ENCODE measurements at places on chromosomes 3 and 15.
A peak's percentile ranks its signal among the peaks of the same experiment; 100 is the strongest.

DNA sequence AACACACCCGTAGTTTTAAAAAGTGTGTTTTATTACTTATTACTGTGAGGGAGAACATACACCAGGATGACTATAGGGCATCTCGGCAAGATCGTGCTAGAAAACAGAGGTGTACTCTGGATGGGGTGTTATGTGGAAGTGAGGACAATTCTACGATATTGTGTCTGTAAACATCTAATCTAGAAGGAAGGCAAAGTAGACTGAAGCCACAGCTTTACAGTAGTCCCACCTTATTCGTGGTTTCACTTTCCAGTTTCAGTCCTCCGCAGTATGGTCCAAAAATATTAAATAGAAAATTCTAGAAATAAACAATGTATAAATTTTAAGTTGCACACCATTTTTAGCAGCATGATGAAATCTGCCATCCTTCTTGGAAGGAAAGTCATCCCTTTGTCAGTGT, 277.9 kb downstream of the UNC13C start:
- no peak for DNase-seq

- no peak for DNase-seq
These were observed 142.4 kb upstream of the IL12A start for GRCh38 chr3:159846255-159846654.

GRCh38 chr3:49871531-49872153, 1.9 kb upstream of the CAMKV start:
- DNase-seq = no peak

GRCh38 chr3:49346797-49347251, 7.0 kb upstream of the USP4 start:
- DNase-seq = no peak

- no peak for DNase-seq
These were observed 519.1 kb downstream of the FOXP1 start for GRCh38 chr3:71064291-71064955.

DNA sequence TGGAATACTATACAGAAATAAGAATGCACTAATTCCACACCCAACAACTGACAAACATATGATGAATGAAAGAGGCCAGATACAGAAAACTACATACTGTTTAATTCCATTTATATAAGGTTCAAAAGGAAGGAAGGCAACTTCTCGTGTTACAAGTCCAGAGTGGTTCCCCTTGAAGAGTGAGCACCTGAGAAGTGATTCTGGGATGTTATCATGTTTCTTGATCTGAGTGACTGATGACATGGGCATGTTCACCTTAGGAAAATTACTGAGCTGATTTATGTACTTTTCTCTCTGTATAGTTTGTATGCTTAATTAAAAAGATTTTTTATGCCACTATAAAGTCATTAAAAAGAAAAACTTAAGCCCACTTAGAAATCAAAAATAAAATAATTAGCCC, 13.6 kb downstream of the CCDC12 start:
- DNase-seq = no peak

DNA sequence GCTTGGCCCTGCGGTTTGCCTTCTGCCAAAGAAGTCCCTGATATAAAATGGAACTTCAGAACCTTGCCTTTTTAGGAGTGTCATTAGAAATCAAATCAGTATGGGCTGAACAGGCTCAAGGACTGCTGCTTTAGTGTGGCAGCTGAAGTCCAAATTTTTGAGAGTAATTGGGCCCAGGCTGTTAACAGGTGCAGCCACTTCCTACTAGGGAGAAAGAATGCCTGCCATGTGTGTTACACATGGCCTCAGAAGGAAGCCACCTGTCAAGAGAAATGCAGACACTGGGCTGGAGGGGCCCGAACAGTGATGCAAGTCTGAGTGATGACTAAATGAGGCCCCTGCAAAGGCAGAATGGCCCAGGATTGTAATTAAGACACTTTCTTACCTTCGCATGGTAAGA, 786.7 kb upstream of the CFAP20DC start:
- DNase-seq = no peak

DNA sequence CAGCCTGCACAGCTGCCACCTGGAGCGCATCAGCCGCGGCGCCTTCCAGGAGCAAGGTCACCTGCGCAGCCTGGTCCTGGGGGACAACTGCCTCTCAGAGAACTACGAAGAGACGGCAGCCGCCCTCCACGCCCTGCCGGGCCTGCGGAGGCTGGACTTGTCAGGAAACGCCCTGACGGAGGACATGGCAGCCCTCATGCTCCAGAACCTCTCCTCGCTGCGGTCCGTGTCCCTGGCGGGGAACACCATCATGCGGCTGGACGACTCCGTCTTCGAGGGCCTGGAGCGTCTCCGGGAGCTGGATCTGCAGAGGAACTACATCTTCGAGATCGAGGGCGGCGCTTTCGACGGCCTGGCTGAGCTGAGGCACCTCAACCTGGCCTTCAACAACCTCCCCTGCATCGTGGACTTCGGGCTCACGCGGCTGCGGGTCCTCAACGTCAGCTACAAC, 20.4 kb downstream of the NRROS start:
- no peak for DNase-seq

- no peak for DNase-seq
These were observed at the start of gene MAP4 for GRCh38 chr3:48016301-48016973. Gene MAP4, minus strand, starts transcription at chr3:48016416. Its CDS starts 17,556 bp downstream, at chr3:47998860.

DNA sequence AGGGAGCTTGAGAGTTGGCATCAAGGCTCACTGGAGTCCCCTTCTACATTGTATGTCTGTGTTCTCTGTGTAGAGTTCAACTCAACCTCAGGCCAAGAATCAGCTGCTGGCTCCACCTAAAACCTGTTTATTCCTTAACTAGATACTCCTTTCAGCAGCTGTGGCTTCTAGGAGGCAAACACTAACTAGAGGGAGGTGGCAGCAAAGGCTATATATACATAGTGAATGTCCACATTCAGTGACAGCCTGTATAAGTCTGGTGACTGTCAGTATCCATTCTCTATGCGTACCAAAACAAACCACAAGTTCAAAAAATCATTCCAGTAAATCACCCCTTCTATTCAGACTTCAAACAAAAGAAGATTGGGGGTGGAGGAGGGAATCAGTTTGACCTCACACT, 184.3 kb downstream of the CDIN1 start:
- DNase-seq = no peak

GRCh38 chr3:185796431-185797107, 28.3 kb downstream of the IGF2BP2 start:
- DNase-seq = no peak

GRCh38 chr15:73956743-73957135, 30.5 kb downstream of the LOXL1 start:
- DNase-seq = no peak

DNA sequence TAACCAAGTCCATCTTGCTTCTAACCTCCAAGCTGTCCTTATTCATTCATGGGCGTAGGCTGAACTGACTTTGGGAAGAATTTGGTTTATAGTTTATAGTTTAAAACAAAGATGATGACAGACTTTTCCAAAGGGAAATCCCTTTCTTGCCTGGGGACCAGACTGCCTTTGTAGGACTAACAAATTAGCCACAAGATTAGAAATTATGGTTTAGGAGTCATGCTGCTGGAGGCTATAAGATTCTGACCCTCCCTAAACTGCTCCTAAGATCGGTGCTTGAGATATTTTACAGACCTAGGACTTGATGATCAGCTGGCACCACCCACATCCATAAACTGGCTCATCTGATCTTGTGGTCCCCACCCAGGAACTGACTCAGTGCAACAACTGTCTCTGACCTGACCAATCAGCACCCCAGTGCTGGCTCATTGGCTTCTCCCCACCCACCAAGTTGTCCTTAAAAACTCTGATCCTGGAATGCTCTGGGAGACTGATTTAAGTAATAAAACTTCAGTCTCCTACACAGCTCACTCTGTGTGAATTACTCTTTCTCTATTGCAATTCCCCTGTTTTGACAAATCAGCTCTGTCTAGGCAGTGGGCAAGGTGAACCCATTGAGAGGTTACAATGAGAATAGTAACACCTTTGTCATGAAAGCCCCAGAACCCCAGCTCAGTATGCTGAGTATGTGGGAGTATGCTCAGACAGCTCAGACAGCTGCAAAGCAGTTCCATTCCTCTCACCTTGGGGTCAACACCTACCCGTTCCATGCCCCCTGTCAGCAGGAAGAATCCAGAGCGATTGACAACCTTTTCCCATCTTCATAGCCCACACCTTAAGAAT, 51.6 kb upstream of the C15orf39 start:
- no peak for DNase-seq

GRCh38 chr3:88589138-88589537, 439.4 kb downstream of the C3orf38 start:
- DNase-seq = no peak

GRCh38 chr3:74614107-74614967, at the start of gene CNTN3:
Gene CNTN3, minus strand, starts transcription at chr3:74614659. Its CDS starts 93,547 bp downstream, at chr3:74521112.
- DNase-seq = peak; percentile 21

- no peak for DNase-seq
These were observed 292.8 kb upstream of the ZNF717 start for GRCh38 chr3:76078101-76078500.

GRCh38 chr3:159232966-159233365, 431.1 kb downstream of the MFSD1 start:
- no peak for DNase-seq

- no peak for DNase-seq
These were observed 371.4 kb upstream of the CNTN4 start for GRCh38 chr3:1727242-1727641.

GRCh38 chr15:63029676-63030075, 12.9 kb upstream of the TPM1 start:
- DNase-seq = no peak

GRCh38 chr3:150675587-150675986, 28.1 kb downstream of the ERICH6 start:
- no peak for DNase-seq

DNA sequence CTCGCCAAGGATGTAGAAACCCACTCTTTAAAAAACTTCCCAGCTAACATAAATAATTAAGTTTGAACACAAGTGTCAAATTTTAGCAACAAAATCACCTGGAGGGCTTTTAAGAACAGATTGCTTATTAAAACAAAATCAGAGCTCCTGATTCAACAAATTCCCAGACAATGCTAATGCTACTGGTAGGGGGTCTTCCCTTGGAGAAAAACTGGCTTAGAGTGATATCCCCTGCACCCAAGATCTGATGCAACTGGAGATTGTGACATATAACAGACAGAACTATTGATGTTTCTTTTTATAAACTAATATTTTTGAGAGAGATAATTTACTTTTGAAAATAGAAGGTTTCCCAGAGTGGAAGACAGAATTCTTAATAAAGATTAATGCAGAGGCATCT, 19.9 kb downstream of the IGSF10 start:
- no peak for DNase-seq

GRCh38 chr3:136194409-136195257, 1.5 kb downstream of the MSL2 start:
- DNase-seq = peak; percentile 36

DNA sequence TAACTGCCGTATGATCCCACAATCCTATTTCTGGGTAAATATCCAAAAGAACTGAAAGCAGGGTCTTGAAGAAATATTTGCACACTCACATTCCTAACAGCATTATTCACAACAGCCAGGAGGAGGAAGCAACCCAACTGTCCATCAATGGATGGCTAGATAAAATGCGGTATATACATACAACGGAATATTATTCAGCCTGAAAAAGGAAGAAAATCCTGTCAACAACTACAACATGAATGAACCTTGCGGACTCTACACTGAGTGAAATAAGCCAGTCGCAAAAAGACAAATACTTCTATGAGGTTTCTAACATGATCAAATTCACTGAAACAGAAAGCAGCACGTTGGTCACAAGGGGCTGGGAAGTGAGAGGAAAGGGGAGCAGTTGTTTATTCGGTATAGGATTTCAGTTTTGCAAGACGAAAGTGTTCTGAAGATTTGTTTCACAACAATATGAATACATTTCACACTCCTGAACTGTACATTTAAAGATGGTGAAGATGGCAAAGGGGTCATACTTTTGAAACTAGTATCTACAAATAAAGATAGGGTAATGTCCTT, 6.2 kb downstream of the DLG1 start:
- no peak for DNase-seq

GRCh38 chr3:185813691-185814215, 11.1 kb downstream of the IGF2BP2 start:
- DNase-seq = no peak
